Kasumi-1 (cell line): ENCODE measurements at places on chromosomes 13 and 19.
A peak's percentile ranks its signal among the peaks of the same experiment; 100 is the strongest.

DNA sequence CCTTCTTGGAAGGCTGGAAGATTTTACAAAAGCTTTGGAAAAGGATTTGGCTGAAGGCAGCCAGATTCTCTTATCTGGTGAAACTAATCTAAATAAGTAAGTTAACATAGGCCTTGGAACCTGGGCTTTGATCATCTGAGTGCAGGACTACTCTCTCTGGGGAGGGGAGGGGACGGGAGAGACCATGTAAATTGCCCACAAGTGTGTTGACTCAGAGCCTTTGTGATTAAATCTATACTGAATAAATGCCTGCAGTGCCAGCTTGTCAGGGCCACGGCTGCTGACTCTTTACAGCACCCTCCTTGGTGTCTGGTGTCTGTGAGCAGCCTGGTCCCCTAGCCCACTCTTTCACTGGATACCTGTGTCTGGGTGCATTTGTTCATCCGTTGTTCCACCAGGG is 251.4 kb downstream of the ITGBL1 start:
- no peak for DNase-seq

- DNase-seq: no peak
Measured at GRCh38 chr13:93771782-93772181, 545.2 kb downstream of the GPC6 start.

DNA sequence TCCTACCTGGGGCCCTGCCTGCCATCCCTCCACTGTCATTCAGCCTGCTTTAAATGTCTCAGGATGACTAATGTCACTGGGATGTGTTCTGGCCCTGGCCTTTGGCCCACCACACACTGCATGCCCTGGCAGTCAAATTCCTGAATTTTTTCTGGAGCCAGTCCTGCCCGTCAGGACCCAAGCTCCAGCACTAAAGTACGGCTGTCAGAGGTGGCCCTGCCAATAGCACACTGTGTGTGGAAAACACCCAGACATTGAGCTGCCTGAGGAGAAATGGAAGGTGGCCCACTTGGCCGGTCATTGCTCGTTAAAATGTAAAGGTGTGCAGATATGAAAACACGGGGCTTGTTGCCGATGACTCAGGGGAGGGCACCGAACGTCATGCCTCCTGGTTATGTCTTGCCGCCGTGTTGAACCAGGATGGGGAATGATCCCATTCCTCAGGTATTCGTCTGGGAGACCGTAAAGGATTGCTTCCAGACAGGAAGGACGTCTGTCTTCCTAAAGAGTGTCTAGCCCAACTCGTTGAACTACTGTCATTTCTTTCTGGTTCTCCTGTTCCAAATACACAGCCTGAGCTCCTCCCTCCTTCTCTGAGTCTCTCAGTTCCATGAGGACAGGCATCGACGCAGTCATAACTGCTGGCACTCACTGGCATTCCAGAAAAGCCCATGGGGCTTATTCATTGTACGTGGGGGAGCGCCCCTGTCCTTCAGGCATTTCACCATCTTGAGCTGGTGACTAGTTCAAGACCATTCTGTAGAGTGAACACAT is 40.6 kb downstream of the COL4A2 start:
- DNase-seq: no peak

DNA sequence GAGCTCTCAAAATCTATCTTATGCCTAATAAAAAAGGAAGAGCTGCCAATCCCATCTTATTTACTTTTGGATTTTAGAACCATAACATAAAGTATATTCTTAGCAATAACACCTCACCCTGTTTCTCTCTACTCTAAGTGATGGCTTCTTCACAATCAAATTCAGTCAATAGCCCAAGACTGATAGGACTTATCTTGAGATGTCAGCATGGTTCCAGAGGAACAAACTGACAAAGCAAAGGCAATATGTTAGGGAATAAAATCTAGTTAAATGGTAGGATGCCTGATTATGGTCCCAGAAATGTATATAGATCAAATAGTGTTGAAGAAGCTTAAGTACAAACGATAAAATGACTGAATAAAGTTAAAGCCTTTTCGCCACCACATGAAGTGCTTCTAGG is 36.3 kb downstream of the DACH1 start:
- no peak for DNase-seq

DNA sequence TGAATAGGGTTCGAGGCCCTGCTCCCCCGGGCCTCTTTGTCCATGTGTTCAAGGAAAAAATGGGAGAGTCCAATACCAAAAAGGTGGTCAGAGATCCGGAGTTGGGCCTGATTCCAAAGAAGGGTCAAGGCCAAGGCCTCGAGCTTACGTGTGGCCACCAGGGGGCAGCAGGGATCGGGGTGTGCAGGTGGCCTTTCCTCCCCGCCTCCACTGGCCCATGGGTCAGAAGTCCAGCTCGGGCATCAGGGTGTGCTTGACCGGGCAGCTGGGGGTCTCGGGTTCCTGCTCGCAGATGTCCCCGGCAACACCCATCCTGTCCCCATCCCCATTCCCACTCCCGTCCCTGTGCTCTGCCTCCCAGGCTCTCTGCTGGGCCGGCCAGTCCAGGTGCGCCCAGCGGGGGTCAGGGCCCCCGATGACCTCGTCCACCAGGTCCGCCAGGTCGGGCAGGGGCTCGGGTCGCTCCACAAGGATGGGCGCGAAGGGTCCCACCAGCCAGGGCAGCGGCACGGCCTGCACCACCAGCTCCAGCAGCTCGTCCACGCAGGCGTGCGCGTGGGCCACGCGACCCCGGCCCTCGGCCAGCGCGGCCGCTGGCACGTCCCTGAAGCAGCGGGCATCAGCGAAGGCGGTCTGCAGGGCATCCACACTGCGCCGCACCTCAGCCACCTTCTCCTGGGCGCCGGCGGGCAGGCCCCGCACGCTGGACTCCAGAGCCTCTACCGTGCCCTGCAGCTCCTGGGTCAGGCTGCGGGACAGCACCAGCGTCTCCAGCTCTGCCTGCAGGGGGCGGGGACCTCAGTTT is 5.2 kb upstream of the PLIN4 start:
- DNase-seq: no peak

GRCh38 chr19:7831452-7831851 is 1.4 kb downstream of the EVI5L start:
- no peak for DNase-seq

DNA sequence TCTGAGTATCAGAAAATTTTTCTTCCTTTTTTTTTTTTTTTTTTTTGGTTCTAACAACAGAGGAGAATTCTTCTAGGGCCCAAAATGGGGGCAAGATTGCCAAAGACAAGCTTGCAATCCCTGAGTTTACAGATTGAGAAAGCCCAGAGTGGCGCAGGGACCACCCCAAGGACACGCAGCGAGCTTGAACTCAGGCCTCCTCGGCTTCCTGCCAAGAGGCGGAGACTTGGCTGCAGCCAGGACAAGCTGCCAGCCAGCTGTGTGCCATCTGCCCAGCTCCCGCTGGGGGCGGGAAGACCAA is 506 bp upstream of the MRPL34 start:
- DNase-seq: no peak

- DNase-seq: no peak
Measured at GRCh38 chr13:80039000-80039399, 301.9 kb downstream of the SPRY2 start.

- no peak for DNase-seq
Measured at GRCh38 chr13:109447667-109448066, 338.7 kb downstream of the IRS2 start.

DNA sequence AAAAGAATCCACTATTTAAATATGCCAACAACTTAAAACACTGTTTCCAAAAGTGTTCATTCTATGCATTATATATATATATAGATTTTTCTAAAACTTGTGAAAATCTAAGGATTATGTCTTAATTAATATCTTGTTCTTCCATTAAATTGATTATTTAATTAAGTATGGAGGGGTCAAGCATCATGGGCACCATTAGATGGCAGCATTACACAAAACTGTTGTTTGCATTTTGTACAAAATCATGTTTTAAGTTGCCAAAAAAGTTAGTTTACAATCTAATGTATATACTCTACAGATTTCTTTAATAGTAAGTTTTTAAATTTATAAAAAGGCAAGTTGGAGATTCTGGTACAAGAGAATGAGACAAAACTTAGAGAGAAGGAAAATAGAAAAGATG is 213.2 kb upstream of the EDNRB start:
- peak; percentile 13 for DNase-seq

DNA sequence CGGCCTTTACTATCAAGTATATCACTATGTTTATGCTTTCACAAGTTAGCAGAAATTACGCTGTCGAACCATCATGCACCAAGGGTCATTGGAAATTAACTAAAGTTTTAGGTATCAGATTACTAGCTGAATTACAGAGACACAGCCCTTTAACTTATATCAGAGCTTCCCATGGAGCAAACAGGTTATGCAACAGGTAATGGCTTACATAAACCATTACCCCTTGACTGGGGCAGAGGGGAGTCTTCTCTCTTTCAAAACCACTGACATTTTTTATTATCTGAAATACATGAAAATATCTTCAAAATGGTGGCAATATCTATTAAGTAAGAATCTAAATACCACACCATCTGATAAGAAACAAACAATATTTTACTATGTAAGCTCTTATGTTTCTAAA is 1692.9 kb upstream of the SLC10A2 start:
- no peak for DNase-seq

DNA sequence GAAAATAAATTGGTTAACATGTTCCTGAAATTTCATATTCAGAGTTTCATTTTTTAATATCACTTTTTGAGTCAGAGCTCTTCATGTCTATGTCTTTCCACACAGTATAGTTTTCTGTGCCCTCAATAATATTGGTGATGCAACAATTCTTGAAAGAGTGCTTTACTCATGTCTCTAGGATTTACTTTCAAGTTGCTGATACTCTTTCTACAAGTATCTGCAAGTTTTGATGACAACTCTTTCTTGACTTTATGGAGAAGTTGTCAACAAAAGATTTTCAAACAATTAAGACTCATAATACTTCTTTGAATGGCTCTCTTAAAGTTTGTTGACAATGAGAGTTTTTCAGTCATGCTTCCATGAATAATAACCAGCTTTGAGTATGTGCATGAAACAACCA is 561.7 kb downstream of the DIAPH3 start:
- no peak for DNase-seq

DNA sequence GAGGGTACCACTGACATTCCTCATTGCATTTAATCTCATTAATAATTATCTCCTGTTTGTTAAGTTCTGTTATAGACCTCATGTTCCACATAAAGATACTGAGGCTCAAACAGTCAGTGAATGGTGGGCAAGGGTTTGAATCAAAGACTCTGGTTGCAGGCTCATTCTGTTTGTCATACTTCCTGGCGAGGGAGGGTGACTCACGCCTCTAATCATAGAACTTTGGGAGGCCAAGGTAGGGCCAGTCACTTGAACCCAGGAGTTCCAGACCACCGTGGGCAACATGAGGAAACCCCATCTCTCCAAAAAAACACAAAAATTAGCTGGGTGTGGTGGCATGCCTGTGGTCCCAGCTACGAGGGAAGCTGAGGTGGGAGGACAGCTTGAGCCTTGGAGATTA is 220.7 kb upstream of the MIR17HG start:
- DNase-seq: no peak

DNA sequence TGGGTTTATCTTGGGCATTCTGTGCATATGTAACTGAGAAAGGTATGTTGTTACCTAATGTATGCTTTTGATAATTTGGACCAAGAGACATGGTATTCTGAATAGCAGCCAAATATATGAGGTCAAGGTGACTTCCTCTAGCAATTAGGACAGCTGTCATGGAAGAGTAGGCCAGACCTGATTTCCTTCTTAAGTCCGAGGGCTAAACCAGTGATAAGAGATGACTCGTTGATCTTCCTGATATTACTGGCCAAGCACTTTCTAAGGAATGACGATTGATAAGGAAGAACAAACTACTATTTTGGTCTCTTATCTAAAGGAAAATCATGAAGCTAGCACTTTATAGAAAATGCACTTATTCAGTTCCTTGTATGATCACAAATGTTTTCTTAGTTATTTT is 42.7 kb downstream of the ARHGAP35 start:
- DNase-seq: no peak

DNA sequence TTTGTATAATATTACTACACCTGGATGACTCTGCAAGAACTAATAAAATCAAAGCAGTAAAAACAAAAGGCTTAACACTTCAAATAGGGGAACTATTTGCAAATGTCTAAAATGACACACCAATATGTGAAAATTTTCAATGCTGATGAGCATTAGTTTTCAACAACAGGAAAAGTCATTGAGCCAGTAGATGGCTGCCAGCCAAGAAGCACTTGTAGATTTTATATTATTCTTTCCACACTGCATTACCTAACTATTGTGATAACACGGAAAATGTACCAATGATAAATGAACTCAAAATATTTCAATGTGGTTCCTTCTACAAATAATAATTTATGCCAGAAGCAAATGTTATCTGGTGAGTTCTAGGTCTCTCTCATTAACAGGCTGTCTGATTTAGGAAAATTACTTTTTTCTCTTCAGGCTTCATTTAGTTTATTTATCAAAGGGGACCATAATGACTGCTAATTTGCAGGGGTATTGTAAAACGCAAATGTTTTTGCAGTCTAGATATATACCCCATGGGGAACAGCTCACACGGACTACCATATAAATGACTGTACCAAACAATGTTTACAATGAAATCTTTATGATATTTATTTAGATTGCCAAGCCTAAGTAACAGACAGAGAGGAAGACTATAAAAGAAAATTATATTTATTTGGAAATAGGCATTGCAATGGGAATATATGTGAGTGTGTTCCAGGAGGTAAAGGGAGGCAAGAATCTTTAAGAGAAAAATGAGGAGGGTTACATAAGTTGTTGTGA is 407.8 kb downstream of the LIG4 start:
- DNase-seq: no peak

- DNase-seq: peak; percentile 17
Measured at GRCh38 chr19:49205114-49205513, 47.5 kb downstream of the TRPM4 start.

DNA sequence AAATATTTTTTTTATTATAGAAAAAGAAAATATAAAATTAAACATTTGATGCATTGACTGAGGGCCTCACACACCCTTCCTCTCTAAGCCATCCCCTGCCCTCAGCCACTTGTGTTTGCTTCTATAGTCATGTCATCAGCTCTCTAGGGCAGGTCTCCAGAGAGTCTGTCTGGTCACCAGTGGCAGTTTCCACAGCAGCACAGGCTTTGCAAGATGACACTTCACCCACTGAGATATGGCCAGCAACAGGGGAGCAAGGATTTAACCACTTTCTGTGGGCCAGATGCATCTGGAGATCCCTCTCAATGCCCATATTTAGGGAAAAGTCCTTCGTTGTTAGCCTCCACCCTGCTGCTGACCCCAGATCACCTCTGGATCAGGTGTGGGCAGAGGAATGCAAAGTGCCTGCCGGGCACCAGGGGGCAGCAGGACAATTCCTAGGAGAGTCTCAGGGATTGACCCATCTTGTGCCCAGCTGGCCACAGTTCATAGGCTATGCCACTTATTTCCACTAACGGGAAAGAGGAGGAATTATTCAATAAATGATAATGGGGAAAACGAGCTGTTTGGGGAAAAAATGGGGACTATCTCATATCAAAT is 4.8 kb downstream of the ABCC4 start:
- DNase-seq: no peak

- DNase-seq: peak; percentile 58
Measured at GRCh38 chr13:38582133-38582532, 104.7 kb upstream of the FREM2 start.

- no peak for DNase-seq
Measured at GRCh38 chr13:74092711-74093110, 41.5 kb downstream of the KLF12 start.

GRCh38 chr19:867301-867793 is 7.9 kb downstream of the CFD start:
- no peak for DNase-seq
